Chondrocyte (in vitro differentiated cells): ENCODE measurements at places on chromosomes 13 and 19. TPM values are rescaled to one million over a fixed set of nuclear protein-coding genes. Genes with fewer than 3 reads are reported as not detected.

The CGB3 gene
- total RNA-seq, result not detected in 3 replicates

The S1PR4 gene
- not detected in 3 replicates for total RNA-seq

The IGFL3 gene
- 0.70 to 1.1 TPM in 2 of 3 replicates, not detected in the other for total RNA-seq

The ZNF610 gene
- 3.5 to 6.2 TPM (median 4.5 TPM) in 3 replicates for total RNA-seq

The MYDGF gene
- total RNA-seq, result 124 to 130 TPM (median 124 TPM) in 3 replicates

The ZNF426 gene
- total RNA-seq, result 15.7 to 21.7 TPM (median 17.0 TPM) in 3 replicates

The ABCA7 gene
- 6.7 to 15.9 TPM (median 8.9 TPM) in 3 replicates for total RNA-seq

The NLRP7 gene
- not detected in 3 replicates for total RNA-seq

The COX7A1 gene
- not detected in 3 replicates for total RNA-seq

The ZNF285 gene
- 4.1 to 5.6 TPM (median 4.3 TPM) in 3 replicates for total RNA-seq

- DNase-seq, result no peak
Observed at GRCh38 chr13:102472650-102473049, 70.8 kb upstream of the FGF14 start.

- DNase-seq, result no peak
Observed at GRCh38 chr19:14078411-14078810, 5.8 kb downstream of the MISP3 start.

GRCh38 chr19:19528721-19529490 is at the start of gene YJEFN3:
Gene YJEFN3, plus strand, starts transcription at chr19:19528911. Its CDS starts 22 bp downstream, at chr19:19528933.
- no peak for DNase-seq

DNA sequence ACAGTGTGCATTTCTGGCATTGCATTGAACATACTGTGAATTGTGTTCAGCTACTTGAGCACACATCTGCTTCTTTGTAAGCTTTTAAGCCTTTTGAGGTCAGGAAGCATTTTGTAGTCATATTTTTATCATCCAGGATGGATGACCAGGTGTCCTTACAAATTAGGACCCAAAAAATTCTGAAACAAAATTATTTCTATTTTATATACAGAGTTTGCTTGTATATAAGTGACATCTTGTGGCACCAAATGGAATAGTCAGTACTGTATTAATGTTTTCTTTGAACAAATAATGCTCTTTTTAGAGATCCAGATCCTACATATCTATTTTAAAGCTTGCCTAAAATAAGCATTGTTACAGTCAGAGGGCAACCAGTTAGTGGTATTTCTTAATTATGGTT is 9.5 kb upstream of the SUPT20H start:
- DNase-seq, result no peak

DNA sequence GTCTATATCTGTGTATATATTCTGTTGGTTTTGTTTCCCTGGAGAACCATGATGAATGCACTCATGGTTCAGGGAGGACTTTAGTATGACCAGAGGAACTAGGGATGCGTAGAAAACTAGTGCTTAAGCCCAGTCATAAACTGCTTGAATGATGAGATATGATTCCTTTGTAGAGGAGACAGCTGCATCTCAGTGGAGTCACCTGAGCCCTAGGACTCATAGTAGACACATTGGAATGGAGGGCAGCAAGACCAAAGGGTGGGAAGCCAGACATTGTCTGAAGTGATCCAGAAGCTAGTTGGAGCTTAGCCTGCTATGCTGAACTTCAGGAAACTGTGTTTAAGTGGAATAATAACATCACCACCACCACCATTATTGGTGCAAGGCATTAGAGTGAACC is 89.5 kb upstream of the SPATA13 start:
- DNase-seq, result no peak

DNA sequence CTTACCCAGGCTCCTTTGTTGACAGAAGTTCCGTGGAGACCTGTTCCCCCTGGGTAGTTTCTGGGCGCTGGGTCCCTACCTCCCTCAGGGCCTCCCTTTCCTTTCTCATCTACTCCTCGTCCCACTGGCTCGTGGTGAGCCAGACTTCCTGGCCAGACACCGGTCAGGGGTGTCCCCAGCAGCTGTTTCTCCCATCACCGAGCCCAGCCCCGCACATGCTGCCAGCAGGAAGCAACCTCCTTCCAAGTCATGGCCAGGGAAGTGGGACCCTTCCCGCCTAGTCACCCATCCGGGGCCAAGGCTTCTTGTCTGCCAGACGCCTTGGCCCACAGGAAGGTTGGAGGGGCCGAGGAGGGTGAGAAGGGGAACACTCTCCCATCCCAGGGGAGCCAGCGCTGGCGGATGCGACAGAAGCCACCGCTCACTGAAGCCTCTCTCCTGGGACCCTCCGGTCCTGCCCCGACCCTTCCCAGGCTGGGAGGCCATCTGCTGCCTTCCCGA is 5.7 kb downstream of the PAK4 start:
- no peak for DNase-seq

- peak; percentile 39 for DNase-seq
Observed at GRCh38 chr19:5664515-5664914, 15.8 kb downstream of the MICOS13 start.

DNA sequence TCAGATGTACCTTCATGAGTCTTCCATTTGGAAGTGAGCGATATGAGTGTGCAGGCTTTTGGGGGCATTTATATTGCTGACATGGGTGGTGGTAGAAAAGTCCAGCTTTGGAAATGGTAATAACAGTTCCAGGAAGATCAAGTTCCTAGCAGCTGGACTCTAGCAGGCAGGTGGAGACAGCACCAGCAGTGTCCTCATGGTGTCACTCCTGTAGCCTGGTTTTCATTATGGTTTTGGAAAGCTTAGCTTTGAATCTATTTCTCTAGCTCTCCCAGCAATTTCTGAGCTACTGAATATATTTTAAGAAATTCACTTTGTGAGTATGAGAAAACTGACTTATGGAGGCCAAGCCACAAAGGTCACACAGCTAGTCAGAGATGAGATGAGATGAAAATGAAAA is 523.2 kb upstream of the HTR2A start:
- no peak for DNase-seq

- DNase-seq, result no peak
Observed at GRCh38 chr19:14544977-14545715, 15.8 kb downstream of the TECR start.

DNA sequence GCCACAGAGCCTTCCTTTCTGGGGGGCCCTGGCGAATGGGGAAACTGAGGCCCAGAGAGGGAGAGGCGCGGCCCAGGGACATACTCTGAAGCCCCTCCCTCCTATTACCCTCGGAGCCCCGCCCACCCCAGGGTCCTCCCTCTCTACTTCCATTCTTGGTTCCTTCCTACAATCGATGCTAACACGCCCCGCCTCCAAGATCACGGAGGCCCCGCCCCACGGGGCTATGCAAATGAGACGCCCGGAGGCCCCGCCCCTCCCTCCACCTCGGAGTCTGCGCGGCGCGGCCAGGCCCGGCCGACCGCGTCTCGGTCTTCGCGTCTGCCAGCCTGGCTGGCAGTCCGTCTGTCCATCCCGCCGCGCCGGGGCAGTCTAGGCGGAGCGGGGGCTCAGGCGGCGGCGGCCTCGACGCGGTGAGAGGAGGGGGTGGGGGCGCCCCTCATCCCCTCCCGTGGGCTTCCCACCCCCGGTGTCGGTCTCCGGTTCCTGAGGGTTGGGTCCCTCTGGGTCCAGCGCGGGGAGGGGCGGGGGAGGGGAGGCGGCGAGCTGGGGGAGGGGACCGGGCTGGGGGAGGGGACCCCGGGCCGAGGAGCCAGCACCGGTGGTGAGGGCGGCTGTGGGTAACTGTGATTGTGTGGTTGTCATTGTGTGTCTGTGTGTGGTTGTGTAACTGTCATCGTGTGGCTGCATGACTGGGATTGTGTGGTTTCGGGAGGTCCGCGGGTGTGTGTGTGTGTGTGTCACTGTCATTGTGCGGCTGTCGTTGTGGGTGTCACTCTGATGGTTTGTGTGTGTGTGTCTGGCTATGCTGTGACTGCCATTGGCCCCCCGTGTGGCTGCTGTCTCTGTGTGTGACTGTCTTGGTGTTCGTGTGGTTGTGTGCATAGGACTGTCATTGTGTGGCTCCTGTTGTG is at the start of gene PLPPR2:
TSS of gene PLPPR2 (plus strand) at position 273 of the 914 bp plus-strand sequence. CDS start 2,242 bp downstream, outside the sequence.
- DNase-seq, result peak; percentile 98

GRCh38 chr13:75803164-75803611 is 167.1 kb downstream of the LMO7 start:
- DNase-seq, result no peak

DNA sequence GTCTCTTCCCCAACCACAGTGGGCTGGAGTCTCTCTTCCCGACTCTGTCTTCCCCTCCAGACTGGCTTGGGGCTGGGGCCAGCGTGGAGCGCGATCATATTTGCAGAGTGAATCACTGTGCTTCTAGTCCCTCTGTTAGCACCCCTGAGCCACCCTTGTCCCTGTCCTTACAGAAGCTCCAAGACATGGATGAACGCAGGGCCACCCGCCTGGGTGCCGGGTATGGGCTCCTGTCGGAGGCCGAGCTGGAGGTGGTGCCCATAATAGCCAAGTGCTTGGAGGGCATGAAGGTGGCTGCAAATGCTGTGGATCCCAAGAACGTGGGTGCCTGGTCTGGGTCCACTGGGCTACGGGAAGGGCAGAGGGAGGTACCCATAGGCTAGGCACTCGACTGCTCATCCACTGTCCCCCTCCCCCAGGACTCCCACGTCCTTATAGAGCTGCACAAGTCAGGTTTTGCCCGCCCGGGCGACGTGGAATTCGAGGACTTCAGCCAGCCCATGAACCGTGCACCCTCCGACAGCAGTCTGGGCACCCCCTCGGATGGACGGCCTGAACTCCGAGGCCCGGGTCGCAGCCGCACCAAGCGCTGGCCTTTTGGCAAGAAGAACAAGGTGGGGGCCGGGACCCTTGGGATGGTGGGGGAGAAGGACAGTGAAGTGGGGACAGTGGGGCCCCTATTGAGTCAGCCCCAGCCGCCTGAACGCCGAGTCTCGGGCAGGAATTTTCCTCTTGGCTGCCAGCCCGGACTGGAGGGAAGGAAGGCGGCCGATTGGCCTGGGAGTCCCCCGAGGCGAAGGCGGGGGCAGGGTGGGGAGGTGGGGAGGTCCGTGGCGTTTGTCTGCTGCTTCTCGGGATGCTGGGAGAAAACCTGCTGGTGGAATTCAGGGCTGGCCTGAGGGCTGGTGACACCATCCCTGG is 5.2 kb downstream of the TRIP10 start:
- no peak for DNase-seq

DNA sequence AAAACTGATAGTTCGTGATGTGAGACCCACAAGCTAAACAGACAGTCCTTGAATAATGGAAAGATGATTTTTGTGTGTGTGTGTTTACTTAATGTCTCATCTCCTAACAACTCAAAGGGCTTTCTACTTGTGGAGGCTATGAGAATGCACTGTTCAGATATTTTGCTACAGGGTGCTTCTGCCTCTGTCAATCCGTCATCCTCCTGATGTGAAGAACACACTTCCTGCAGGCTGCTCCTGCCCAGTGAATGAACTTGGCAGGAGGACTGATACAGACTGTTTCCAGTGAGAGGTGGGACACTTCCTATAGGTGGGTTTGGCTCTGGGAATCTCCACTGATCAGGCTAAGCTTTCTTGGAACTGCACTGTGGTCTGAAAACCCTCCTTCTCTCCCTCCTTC is 168.4 kb upstream of the STARD13 start:
- no peak for DNase-seq

DNA sequence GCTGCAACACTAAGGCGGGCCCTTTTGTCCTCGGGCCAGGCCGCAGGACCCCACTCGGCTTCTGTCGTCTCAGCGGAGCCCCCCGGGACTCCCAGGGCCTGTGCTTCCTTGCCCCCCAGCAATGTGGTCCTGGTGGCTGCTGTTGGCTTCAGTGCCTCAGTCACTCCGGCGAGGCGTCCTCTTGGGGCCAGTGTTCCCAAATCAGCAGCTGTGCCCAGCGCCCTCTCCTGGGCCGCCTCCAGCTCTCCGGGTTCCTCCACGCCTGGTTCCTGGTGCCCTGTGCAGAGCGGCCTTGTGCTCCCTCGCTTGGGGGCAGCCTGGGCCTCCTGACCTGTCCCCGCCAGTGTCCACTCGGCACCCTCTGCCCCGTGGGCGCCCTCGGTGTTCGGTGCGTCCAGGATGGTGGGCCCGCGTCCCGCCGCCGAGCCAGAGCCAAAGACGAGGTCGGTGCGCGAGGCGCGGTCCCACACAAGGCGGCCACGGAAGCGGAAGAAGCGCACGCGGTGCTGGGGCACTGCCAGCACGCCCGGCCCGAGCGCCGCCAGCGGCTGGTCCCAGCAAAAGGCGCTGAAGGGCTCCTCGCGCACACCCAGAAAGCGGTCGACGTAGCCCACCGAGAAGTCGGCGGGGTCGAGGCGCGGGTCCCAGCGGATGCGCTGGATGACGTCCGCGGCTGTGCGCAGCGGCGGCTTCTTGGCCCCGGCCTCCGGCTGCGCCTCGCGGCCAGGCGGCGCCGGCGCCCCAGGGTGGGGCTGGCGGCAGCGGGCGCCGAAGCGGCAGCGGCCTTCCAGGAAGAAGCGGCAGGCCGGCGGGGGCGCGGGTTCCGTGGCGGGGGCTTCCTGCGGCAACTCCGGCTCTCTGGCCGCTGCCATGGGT is 685 bp downstream of the LENG9 start:
- no peak for DNase-seq

GRCh38 chr13:70042193-70042592 is 65.4 kb upstream of the ATXN8OS start:
- DNase-seq, result no peak

GRCh38 chr19:46350758-46351159 is 3.9 kb downstream of the PPP5C start:
- DNase-seq, result no peak

DNA sequence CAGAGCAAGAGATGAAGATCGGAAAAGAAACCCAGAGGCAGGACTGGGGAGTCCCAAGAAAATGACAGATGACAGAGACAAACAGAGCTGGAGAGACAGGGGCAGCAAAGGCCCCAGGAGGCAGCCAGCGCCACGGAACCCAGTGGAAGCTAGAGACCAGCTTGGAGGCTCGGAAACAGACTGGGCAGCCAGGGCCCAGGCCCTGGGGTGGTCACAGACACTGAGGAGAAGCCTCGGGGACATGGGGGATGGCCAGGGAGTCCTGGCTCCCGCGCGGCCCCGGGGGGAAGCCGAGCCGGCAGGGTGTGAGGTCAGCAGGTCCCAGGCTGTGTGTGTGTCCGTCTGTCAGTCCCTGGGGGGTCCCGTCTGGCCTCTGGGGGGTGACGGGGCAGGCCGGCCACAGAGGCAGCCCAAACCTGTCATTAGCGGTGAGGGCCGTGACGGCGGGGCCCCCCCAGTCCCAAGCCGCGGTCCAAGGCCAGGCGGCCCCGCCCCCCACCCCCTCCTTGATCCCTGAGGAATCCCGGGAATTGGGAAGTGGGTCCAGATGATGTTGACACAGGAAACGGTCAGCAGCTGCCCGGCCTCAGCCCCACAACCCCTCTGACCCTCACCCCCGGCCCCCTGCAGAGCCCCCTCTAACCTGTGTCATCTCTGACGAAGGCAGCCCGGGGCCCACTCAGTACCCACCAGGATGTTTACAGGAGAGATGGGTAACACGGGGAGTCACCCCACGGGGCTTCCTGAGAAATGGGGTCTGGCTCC is 2.5 kb upstream of the TMEM190 start:
- no peak for DNase-seq

GRCh38 chr19:42276821-42277220 is 7.8 kb downstream of the CIC start:
- no peak for DNase-seq
